A549 (cell line): ENCODE measurements at places on chromosomes 3 and 15.

DNA sequence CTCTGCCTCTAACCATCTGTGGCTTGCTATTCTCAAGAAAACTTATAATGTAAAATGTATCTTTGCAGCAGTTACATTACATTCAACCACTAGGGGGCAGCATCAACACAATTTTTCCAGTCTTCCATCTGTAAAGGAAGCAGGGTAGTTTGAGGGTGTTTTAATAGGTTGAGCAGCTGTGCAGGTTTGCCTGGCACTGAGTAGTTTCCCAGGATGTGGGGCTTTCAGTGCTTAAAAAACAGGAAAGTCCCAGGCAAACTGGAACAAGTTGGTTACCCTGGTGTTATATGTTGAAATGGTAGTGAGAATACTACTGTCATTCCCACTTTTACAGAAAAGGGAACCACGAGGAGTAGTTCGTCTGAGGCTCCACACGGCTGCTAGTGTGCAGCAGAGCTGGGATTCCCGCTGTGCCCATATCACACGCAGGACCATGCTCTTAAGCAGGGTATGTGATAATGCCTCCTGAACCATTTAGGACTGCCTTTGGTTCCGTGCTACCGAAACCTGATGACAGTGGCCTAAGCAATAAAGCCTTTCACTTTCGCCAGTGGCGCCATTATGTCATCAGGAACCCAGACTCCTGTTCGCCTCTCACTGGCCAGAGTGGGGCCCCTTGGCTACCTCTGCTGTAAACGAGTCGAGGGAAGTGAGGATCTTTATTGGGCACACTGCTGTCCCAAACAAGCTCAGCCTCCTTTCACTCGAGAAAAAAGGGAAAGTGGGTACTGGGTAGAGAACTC is 64.7 kb upstream of the ZBTB38 start:
- DNase-seq, result peak; percentile 79

- DNase-seq, result no peak
These were observed 139.8 kb downstream of the WDR76 start for GRCh38 chr15:43966646-43967045.

GRCh38 chr15:46278062-46278461 is 643.2 kb downstream of the SQOR start:
- DNase-seq, result no peak

DNA sequence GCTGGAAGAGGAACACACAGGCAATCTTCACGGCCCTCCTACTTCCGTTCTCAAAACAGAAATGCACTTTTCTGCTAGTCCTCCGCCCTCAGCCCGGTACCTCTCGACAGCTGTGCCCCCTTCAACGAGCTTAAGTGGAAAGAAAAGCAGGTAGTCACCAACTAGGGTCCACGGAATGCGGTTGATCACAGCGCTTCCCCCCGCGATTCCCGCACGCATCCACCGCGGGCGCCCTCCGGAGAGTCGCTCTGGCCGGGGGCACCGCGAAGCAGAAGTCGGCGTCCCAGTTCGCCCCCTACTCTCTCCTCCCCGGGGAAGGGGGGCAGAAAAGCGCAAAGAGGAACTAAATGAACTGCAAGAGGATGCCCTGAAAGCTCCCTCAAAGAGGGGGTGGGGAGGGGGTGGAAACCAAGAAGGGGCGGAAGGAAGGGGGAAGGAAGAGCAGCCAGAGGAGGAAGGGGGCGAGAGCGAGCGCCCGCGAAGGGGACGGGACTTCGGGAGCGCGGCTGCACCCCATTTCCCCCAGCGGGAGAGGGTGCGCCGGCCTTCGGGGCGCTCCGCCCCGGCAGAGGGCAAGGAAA is 738 bp downstream of the ACAP2 start:
- peak; percentile 22 for DNase-seq

DNA sequence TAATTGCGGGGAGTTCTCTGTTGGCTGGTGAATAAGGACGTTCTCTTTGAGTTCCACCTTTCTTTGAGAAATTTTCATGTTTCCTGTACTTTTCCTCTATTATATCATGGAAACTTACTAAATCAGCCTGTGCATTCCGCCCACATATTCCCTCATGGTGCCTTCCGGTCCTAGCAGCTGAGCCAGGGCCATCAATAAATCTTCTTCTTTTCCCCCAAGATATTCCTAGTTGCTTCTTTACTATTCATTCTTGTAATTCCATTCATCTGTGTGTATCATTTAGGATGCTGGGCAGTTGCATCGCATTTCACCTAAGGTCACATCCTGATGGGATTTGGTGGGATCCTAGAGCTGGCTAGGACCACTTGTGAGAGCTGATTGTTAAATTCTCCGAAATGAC is 139.2 kb downstream of the RBMS3 start:
- DNase-seq, result no peak

DNA sequence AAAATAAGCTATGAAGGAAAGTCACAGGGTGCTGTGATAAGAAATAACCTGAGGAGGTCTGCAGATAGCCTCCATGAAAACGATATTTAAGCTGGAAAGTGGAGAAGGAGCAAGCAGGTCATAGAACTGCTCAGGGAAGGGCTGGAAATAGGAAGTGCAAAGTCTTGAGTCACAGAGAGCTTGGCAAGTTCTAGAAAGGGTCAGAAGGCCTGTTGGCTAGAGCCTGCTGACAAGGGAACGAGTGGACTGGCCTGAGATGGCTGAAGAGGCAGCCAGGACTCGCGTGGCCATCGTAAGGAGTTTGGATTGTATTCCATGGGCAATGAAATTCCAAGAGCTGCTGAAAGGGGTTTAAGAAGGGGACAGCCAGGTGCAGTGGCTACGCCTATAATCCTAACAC is 64.7 kb upstream of the IL12A start:
- DNase-seq, result no peak

- DNase-seq, result no peak
These were observed 65.6 kb upstream of the CADM2 start for GRCh38 chr3:84893211-84893610.

DNA sequence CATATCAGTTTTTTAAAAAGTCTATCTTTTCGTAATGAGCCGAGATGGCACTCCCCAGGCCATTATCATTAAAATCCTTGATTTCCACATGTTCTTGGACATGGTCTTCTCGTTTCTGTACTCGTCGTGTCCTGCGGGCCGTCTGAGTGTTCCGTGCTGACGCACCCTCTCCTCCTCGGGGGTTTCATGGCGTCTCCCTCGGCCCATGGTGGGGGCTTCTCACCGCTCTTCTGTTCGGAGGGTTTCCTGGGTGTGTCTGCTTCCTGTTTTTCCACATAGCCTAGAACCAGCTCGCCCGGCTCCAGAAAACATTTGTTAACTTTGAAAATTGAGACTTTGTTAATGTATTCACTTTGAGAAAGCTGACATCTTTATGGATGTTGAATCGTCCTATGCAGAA is 92.7 kb downstream of the VGLL4 start:
- DNase-seq, result no peak

GRCh38 chr15:78044407-78045155 is 32.9 kb downstream of the TBC1D2B start:
- no peak for DNase-seq

DNA sequence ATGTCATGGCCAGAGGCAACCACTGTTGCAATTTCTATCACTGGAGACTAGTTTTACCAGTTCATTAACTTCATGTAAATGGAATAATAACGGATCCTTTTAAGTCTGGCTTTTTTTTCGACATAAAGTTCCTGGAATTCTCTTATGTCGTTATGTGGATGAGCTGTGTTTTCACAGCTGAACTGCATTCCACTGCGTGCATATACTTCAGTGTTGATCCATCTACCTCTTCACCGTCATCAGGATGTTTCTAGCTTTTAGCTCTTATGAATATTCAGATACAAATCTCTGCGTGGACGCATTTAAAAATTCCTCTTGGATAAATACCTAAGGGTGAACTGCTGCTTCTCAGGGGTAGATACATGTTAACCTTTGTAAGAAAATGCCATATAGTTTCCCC is 15.6 kb upstream of the CYFIP1 start:
- no peak for DNase-seq

- DNase-seq, result no peak
These were observed 9.4 kb upstream of the RAD18 start for GRCh38 chr3:8972639-8973038.

GRCh38 chr15:53974121-53974520 is 4.1 kb upstream of the UNC13C start:
- no peak for DNase-seq

GRCh38 chr3:184710870-184711492 is 883 bp downstream of the MAGEF1 start:
- DNase-seq, result no peak

DNA sequence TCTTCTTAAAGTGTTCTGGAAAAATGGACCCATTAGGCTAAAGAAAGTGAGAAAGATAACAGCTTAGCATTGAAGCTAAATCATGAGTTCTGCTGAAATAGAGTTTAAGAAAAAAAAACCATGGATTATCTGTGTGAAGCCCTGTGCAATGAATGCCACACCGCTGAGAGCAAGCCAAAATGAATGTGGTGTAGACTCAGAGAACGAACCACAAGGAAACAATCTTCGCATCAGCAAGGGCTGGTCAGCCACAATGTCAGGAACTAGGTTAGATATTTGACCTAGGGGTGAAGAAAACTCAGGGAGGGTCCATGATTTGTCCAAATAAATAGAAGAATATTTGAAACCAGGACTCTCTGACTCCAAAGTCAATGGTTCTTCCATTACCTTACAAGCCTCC is 91.4 kb upstream of the MEX3B start:
- no peak for DNase-seq

- no peak for DNase-seq
These were observed 170.9 kb upstream of the TBC1D5 start for GRCh38 chr3:17913359-17913758.

GRCh38 chr3:6791161-6791560 is 69.8 kb upstream of the GRM7 start:
- DNase-seq, result no peak

- no peak for DNase-seq
These were observed 20.1 kb downstream of the AADACL2 start for GRCh38 chr3:151753846-151754245.
